ENCODE measurements at places on chromosomes 5 and 9. TPM values are rescaled to one million over a fixed set of nuclear protein-coding genes. Genes with fewer than 3 reads are reported as not detected.

- H3K4me1 ChIP-seq: no peaks in the 10 kb centered on the region
- no peak for DNase-seq
- H3K27ac ChIP-seq: no peak overlapping the region
- no peaks in the 10 kb centered on the region for H3K27me3 ChIP-seq
- H3K4me3 ChIP-seq: no peak overlapping the region
- peaks cover 11% of the 10 kb centered on the region for H3K36me3 ChIP-seq
Observed at GRCh38 chr9:3578786-3579185, 53.0 kb upstream of the RFX3 start.

DNA sequence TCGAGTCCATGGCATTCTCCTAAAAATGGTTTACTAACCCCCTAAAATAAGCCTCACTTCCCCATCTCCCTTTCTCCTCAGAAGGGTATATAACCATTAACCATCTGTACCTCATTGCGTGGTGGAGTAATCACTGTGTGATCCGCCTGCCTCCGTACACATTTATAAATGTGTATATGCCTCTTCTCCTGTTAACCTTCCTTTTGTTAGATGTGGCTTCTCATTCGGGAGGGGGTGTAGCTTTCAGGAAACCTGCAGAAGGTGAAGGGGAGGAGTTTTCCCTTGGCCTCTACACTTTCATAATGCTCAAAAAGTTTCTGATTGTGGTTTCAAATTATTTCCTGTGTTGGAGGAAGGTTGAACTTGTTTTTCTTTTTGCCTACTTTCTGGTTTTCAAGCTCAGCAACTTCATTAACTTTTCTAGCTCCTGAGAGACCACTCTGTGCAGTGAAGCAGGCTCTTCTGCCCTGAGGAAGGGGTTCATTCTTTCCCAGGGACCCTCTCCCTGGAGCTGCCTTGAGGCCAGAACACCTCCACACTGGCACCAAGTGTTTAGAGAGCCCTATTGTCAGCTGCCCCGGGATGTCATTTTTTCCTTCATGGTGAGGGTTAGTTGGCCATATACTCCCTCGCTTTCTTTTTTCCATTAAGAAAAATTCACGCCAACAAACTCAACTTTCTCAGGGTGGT, 46.9 kb downstream of the RASGRF2 start:
- DNase-seq: no peak
- H3K4me3 ChIP-seq: no peak overlapping the region
- no peaks in the 10 kb centered on the region for H3K36me3 ChIP-seq
- no peak overlapping the region for H3K27ac ChIP-seq

DNA sequence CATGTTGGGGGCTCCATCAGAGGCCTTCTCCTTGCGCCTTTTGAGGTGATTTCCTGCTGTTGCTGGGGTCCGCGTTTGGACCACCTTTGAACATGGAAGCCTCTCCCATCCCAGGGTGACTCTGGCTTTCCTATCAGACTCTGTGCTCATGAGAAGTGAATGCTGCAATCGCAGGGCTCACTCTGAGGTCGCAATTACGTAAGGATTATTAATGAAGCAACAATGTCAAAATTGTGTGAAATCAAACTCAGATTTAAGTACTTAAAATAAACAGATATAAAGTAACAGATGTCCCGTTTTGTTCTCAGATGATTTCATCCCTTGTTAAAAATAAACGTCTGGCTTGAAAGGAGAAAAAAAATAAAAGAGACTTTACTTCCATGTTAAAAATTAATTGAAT, 634.2 kb downstream of the BNC2 start:
- H3K4me3 ChIP-seq: no peak overlapping the region
- H3K27me3 ChIP-seq: no peaks in the 10 kb centered on the region
- no peaks in the 10 kb centered on the region for H3K4me1 ChIP-seq
- no peak overlapping the region for H3K27ac ChIP-seq

Gene FOXD4L6
- 0.13 TPM for total RNA-seq

- no peak overlapping the region for H3K4me3 ChIP-seq
- H3K27ac ChIP-seq: no peak overlapping the region
- H3K36me3 ChIP-seq: no peaks in the 10 kb centered on the region
- no peaks in the 10 kb centered on the region for H3K27me3 ChIP-seq
- H3K4me1 ChIP-seq: no peaks in the 10 kb centered on the region
- DNase-seq: no peak
Observed at GRCh38 chr5:10621832-10622231, 58.0 kb downstream of the ANKRD33B start.

Measured in H9 (cell line).